Brain microvascular endothelial cell (primary cell): ENCODE measurements at places on chromosomes 2 and 18.

DNA sequence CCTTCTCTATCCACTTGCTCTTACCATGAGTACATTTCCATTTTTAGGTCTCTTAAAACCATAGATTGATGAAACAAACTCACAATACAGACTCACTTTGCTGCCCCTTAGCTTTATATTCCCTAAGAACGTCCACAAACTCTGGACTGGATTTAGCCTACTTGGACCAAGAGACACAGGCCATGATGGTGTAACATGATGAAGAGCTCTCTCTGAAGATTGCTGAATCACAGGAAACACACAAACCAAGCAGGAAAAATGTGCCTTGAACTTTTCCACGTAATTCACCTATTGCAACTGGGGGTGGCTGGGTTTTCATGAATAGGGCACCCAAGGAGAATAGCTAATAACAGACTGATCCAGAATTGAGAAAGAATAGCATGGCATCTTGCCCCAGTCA lies 201.7 kb upstream of the RBBP8 start:
- DNase-seq = no peak

DNA sequence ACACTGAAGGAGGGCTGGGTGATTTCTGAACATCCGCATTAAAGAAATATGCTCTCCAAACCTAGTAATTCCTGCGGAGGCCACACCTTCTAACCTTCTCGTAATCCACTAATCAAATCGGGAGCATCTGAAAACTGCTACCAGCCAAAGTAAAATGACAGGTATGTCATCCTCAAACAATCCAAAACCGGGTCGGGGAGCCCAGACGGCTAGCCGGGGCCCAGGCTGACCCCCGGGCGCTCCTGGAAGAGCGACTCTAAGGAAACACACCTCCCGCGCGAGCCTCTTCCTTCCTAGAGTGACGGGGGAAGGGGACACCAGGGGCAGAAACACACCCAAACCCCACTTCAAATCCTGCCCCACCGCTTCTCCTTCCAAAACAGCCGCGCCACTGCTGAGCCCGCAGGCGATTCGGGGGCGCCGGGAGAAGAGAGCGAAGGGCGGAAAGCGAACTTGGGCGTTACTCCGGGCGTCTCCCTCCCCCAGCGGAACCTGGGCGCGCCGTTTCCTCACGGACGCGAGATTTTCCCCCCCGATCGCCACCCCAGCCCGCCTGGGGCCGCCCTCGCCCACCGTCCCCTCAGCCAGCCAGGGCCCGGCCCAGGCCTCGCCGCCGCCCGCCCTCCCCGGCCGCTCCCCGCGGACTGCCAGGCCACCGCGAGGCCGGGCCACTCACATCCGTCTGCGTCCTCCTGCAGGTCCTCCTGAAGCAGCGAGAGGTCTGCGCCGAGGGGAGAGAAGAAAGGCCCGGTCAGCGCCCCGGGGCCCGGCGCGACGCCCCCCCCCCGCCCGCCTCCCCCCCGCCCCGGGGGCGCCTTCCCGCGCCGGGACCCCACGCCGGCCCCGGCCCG lies 584 bp downstream of the PPP4R1 start:
- DNase-seq = no peak

DNA sequence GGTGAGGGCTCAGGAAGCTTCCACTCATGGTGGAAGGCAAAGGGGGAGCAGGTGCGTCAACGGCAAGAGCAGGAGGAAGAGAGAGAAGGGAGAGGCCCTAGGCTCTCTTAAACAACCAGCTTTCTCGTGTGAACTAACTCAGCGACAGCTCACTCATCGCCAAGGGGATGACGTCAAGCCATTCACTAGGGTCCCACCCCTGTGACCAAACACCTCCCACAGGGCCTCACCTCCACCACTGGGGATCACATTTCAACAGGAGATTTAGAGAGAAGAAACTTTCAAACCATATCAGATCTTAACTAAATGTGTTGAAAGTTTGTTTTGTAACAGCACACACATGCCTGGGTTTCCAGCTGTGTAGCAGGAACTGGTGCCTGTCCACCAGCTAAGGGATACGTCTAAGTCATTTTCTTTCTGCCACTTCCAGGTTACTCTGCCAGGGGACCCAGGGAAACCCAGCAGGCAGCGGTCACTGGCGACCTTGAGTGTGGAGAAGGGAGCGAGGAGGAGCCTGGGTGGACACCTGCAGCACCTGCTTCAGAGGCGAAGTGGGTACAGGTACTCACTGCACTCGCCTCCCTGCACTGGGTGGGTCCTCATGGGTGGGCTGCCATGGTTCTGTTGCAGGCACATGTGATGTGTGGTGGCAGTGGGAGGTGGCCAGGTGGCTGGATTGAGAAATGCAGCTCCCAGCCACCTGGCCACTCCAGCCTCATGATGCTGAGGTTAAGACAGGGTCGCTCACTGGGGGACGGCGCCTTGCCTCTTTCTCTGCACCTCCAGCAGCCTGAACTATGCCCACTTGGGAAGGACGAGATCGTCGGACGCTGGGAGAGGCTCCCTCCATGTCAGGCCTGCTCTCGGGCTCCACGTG lies 8.4 kb upstream of the GPC1 start:
- DNase-seq = peak; percentile 13

DNA sequence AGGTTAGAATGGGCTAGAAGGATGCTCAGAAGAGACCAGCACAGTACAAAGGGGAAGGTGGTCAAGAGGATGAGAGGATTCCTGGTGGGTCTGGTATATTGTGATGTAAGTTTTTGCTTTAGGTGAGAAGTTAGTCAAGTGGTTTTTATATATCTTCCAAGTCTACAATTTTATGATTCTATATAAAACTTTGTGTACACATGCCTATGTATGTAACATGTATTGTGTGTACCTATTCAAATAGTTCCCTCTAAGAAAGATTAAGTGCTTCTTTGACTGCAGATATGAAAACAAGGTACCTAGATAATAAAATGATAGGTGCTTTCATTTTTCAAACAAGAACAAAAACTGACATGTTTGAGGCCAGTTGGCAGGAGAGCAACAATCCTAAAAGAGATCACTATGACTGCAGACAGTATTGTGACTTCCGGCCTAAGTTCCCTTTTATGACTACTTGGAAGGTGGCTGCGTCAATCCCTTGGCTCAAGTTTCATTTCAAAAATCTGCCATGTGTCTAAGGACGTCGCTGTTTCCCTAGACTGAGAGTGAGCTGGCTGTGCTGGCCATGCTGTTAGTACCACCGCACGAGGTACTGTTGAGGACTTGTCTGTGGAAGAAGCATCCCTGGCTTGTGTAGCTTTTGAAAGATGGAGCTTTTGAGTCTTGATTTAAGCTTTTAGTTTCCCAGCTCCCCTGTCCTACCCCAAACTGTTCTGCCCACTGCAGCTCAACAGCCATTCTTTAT lies 123.1 kb downstream of the PRPF40A start:
- no peak for DNase-seq

- peak; percentile 68 for DNase-seq
These were observed 2.1 kb downstream of the GULP1 start for GRCh38 chr2:188293601-188294351.

GRCh38 chr2:41142478-41142877 lies 690.6 kb upstream of the SLC8A1 start:
- DNase-seq = no peak
